ENCODE measurements at places on chromosomes 13 and 19.

GRCh38 chr13:79799059-79799867 lies 318.3 kb downstream of the NDFIP2 start:
- DNase-seq: no peak

DNA sequence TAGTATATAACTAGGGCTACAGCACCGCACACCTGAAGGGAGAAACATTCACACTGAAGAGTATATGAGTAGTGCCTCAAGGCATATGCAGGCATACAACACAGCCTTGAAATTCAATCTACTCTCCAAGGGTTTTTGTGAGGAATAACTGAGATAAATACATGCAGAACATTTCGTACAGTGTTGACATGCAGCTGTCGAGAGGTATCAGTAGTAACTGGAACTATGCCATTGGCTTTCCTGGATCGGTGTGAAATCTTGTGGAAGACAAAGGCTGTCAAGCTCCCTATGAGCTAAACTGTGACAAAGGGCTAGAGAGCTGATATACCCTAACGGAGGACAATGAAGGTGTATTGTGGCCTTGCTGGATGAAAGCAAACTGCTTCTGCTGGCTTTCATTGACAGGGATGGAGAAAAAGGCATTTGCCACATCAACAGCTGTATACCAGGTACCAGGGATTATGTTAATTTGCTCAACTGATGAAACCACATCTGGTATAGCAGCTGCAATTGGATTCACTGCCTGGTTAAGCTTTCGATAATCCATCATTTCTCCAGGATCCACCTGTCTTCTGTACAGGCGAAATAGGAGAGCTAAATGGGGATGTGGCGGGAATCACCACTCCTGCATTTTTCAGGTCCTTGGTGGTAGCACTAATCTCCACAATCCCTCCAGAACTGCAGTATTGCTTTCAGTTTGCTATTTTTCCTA lies 16.3 kb downstream of the MTRF1 start:
- DNase-seq: no peak

DNA sequence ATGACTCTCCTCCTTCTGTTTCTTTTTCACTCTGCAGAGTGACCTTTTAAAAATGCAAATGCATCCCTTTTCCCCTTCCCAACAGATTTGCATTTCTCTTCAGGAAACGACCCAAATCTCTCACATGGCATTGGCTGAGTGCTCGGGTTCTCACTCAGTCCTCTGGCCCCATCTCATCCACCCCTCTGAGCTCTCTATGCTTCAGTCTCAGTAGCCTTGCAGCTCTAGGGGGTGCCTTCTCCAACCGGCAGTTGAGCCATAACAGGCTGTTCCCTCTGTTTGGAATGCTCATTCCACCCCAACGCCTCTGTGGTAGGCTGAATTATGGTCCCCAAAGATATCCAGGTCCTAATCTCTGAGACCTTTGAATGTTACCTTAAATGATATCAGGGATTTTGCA lies 78.2 kb downstream of the AKAP11 start:
- DNase-seq: no peak

DNA sequence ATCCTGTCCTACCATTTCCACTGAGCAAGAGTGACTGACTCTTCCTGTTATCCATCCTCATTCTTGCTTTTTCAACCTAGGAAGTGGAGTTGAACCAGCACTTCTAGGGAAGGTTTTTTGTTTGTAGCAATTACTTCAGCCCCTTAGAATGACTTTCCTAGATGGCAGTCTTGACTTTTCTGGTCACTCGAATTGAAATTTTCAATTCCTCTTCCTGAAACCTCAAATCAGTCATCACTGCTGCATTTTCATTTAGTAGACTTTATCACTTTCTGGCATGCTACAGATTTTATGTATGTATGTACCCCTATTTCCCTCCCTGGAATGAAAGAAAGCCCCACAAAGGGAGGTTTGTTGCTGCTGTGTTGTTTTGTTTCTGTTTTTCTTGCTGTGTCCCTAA lies 915.9 kb downstream of the PCDH17 start:
- no peak for DNase-seq

- DNase-seq: no peak
Measured at GRCh38 chr13:71797517-71797916, 69.5 kb downstream of the DACH1 start.

GRCh38 chr13:50285283-50285682 lies 270.0 kb downstream of the KCNRG start:
- DNase-seq: no peak

DNA sequence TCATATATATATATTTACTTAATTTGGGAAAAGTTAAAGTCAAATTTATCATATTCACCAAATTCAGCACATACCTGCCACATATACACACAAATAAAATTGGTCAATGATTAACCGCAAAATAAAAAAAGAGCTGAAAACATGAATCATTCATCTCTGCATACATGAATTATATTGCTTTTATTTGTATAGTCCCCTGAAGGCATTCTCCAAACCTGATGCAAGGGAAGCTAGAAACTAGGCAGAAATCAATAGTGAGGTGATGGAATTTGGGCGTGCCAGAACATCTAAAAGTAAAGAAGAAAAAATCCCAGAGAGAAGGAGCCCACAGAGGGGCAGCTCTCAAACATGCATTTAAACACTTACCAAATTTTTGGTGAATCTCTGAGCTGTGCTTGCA lies 60.1 kb downstream of the UFM1 start:
- no peak for DNase-seq
